ENCODE measurements at places on chromosomes 16 and 17. TPM values are rescaled to one million over a fixed set of nuclear protein-coding genes. Genes with fewer than 3 reads are reported as not detected.

DNA sequence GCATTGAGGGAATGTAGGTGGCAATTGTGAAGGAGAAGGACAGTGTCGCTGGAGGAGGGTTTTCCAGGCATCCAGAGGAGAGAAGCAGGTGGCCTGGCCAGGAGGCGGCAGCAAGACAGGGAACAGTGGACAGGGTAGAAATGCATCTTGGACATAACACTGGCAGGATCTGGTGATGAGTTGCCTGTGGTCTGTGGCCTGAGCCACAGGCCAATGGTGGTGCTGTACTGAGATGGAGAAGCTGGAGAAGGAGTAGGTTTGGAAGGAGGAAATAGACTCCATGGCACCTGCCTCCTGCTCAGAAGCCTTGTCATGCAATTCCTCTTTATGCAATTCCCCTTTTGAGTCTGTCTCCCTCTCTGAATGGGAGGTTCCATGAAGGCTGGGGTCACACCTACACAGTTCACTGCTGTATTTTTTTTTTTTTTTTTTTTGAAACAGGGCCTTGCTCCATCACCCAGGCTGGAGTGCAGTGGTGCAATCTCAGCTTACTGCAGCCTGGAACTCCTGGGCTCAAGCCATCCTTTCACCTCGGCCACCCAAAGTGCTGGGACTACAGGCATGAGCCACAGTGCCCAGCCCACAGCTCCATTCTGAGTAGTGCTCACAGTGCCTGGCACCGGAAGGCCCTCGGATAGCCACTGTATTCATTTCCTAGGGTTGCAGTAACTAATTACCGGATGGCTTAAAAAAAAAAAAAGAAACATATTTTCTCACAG is 13.5 kb upstream of the CACNG4 start:
- DNase-seq = no peak

DNA sequence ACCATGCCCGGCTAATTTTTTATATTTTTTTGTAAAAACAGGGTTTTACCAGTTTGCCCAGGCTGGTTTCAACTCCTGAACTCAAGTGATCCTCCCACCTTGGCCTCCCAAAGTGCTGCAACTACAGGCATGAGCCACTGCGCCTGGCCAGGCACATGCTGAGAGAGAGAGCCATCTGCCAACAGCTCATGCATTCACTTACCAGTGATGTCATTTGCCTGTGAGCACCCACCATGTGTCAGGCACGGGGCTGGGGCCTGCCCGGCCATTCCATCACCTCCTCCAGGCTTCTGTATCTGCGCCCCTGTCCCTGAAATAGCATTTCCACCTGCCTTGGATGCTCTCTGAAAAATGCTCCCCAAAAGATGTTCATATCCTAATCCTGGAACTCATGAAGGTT is 43.6 kb upstream of the PEMT start:
- no peak for DNase-seq

NSMCE1 gene
- 71.7 TPM for polyA plus RNA-seq

VMO1 gene
- 0.22 TPM for polyA plus RNA-seq
